ENCODE measurements at places on chromosomes 7 and 10. TPM values are rescaled to one million over a fixed set of nuclear protein-coding genes. Genes with fewer than 3 reads are reported as not detected.

GRCh38 chr7:29588212-29588611, 24.6 kb downstream of the PRR15 start:
- DNase-seq = no peak

DNA sequence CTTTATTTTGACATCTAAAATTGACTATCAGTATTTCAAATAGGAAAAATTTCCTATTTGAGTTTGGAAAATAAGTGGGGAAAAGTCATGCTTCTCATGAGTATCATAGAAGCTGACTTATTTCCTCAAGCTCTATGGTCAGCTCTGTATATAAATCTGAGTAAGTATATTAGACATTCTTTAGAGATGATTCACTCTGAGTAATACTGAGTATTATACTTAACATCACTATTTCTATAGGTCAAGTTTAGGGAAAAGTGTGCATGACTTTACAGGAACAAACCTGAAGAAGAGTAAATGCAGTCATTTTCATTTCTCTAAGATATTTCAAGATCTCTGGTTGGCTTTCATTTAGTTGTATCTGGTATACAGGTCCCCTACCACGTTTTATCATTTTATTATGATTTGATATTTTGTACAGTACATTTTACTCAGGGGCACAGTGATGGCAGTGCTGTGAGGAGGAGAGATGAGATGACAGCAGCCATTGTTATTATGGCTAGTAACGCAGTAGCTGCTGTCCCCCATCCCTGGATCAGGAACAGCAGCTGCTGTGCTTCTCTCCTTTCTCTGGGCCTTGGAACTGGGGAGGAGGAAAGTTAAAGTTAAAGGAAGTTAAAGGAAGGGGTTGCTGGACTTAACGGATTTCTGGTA, 15.2 kb downstream of the SND1 start:
- no peak for DNase-seq

DNA sequence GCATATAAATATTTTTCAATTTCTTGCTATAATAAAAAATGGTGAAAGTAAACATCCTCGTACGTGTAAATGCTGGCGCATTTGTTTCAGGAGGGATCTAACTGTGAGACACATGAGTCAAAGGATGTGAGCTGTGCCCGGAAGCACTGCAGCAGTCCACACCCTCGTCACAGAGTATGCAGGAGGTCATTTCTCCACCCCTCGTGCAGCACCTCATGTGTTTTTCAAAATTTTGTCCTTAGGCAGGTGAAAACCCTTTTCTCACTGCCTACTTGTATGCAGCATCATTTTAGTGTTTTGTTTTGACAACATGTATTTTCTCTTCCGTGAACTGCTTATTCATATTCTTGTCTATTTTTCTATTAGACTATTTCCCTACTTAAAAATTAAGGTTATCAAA, 162.7 kb downstream of the AVL9 start:
- no peak for DNase-seq

DNA sequence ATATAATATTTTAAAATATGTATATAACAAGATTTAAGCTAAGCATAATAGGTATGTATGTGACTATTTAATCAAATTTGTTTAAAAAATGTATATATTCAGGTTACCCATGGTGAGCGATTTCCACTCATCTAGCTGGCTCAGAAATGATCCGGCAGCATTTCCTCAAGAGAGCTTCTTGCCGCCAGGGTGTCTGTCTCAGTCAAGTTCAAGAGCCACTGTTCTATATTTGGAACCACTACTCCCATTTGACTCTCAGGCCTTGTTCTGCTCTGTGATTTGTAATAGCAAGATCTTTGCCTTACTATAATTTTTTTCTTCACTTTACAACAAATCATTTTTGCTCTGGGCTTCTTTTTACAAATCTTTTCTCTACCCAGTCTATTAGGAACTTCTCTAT, 48.7 kb upstream of the CNTNAP2 start:
- DNase-seq = no peak

DNA sequence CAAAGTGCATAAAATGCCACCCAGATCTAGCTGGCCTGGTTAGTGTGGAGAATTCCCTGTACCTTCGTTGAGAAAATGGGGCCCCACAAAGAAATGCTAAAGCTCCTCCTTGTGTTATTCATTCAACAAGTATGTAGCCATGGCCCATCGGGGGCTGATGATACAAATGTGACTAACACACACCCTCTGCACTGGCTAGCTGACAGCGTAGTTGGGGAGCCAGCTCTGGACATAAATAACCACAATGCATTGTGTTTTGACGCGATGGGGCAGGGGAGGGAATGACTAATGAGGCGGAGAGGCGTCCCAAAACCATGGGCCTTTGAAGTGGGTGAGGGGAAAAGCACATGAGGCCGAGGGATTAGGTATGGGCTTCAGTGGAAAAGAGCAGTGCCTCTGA, 28.2 kb upstream of the ASL start:
- DNase-seq = no peak

- no peak for DNase-seq
Measured at GRCh38 chr10:113104047-113104446, 154.0 kb downstream of the TCF7L2 start.

GRCh38 chr10:3287572-3288445, 115.2 kb upstream of the PITRM1 start:
- DNase-seq = no peak

Gene WIPF3
- 2.4 TPM for total RNA-seq

Gene GARIN1A
- 6.1 TPM for total RNA-seq

Gene CCDC7
- total RNA-seq = 47.2 TPM

Gene PON1
- not detected for total RNA-seq

All from aorta (tissue), 5 donors.